ENCODE measurements at places on chromosomes 2 and 18.
A peak's percentile ranks its signal among the peaks of the same experiment; 100 is the strongest.

DNA sequence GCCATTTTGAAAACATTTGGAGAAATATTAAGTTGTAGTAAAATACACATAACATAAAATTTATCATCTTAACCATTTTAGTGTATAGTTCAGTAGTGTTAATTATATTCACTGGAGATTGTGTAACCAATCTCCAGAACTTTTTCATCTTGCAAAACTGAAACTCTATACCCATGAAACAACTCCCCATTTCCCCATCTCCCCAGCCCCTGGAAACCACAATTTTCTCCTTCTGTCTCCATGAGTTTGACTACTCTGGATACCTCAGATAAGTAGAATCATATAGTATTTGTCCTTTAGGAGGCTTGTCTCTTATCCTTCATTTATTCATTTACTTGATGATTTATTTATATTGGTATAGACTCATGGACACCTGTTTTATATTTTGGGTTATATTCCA is 392.9 kb downstream of the SETBP1 start:
- no peak overlapping the region for H3K4me3 ChIP-seq
- no peak overlapping the region for H3K27ac ChIP-seq
- H3K27me3 ChIP-seq = no peaks in the 10 kb centered on the region
- DNase-seq = no peak

GRCh38 chr2:177239932-177240630 is 24.4 kb downstream of the NFE2L2 start:
- peaks cover 43% of the 10 kb centered on the region for H3K36me3 ChIP-seq
- H3K4me1 ChIP-seq = peaks cover 54% of the 10 kb centered on the region
- H3K27ac ChIP-seq = peak overlapping the region; percentile 88

- H3K27me3 ChIP-seq = peaks cover 24% of the 10 kb centered on the region
- peaks cover 5% of the 10 kb centered on the region for H3K4me1 ChIP-seq
- no peak overlapping the region for H3K4me3 ChIP-seq
Observed at GRCh38 chr2:171515672-171516298, 6.5 kb upstream of the CYBRD1 start.

DNA sequence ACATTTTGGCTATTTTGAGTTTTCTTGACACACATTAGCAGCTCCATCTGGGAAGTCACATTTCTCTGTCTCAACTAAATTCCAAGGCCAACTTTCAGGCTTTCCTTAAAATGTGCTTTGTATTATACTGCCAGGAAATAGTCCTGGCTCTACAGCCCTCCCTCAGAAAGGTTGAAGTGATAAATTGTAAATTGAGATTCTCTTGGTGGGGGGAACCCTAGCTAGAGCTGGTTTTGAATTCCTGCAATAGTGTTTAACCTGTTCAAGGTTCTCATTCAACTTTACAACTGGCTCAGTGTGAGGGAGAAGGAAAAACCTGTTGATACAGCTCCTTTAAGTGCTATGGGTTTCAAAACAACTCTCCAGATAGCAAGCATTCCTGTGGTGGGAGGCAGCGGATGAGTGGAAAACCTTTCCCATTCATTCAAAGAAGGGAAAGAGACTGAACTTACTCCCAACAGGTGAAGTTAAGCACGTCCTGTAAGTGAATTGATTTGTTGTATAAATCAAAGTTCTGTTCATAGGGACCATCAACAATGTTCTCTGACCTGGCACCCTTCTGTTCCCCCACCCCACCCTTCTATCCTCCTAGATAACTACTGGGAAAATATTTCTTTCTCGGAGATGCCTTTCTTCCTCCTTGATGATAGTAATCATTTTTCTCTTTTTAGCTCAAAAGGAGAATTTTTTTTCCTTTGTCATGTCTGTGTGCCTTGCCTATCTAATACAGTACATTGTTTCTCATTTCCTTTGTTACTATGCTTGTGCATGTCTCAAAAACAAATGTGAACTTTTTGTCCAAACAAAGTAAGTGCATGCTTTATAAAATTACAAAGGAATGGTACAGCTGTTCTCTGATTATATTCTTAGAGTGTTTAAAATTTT is 44.2 kb upstream of the SLC39A10 start:
- no peaks in the 10 kb centered on the region for H3K27me3 ChIP-seq
- no peak for DNase-seq
- H3K36me3 ChIP-seq = no peaks in the 10 kb centered on the region
- no peak overlapping the region for H3K27ac ChIP-seq
- H3K4me1 ChIP-seq = peaks cover 9% of the 10 kb centered on the region

DNA sequence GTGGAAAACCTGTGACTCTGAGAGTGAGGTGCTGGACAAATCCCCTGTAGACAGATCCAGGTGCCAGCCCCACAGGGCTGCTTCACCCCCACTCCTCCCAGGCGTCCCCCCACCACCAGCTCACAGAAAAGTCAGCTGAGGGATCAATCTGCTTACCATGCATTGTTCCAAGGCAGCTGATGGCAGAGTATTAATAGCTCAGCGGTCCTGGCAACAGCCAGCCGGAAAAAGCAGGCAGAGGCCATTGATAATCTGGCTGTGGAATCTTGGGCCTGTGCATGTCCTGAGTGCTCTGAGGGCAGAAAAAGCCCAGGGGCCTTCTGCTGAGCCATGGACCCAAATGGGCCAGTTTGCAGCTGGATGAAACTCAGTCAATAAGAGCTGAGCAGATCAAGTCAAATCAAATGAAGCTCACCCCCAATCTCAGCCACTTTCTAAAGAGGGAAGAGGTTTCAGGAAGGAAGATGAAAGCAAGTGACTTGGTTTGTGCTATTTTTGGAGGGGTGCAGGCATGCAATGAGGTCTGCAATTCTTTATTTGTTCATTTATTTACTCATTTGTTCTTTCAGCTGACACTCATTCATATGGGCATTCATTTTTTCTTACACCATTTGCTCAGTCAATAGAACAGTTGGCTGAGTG is 63.4 kb downstream of the GYPC start:
- H3K27ac ChIP-seq = no peak overlapping the region
- peaks cover 2% of the 10 kb centered on the region for H3K27me3 ChIP-seq
- no peak for DNase-seq
- no peak overlapping the region for H3K4me3 ChIP-seq

DNA sequence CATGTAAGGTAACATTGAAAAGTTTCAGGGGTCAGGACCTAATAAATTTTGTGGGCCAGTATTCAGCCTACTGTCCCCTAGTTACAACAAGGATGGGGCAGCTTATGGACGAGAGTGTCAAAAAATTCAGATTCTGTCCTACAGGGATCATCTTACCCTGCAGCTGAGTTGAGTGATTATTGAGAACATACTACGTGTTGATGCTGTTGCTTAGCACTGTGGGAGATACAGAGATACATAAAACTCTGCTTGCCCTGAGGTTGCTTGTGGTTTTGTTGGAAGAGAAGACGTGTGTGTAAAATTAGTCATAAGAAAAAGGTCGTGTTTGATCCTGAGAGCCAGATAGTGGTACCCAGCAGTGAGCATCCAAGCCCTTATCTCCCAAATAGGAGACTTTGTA is 253.2 kb downstream of the NEDD4L start:
- DNase-seq = peak; percentile 40
- H3K27me3 ChIP-seq = peaks cover 13% of the 10 kb centered on the region
- H3K36me3 ChIP-seq = no peaks in the 10 kb centered on the region
- peaks cover 9% of the 10 kb centered on the region for H3K4me1 ChIP-seq
- no peak overlapping the region for H3K4me3 ChIP-seq
- no peak overlapping the region for H3K27ac ChIP-seq

GRCh38 chr2:217890445-217890844 is 112.3 kb downstream of the TNS1 start:
- no peak overlapping the region for H3K4me3 ChIP-seq
- no peak overlapping the region for H3K27ac ChIP-seq
- no peaks in the 10 kb centered on the region for H3K27me3 ChIP-seq
- H3K4me1 ChIP-seq = no peaks in the 10 kb centered on the region
